A549 treated with CORT108297 at 1 μM for 4 hours (cell line): ENCODE measurements at places on chromosomes 5 and 9. TPM values are rescaled to one million over a fixed set of nuclear protein-coding genes. Genes with fewer than 3 reads are reported as not detected.

The PFN3 gene
- total RNA-seq: not detected in 5 replicates

The NR5A1 gene
- 0.03 to 0.06 TPM (median 0.03 TPM) in 4 of 5 replicates, not detected in the other for total RNA-seq

The NDOR1 gene
- 11.5 to 21.6 TPM (median 18.2 TPM) in 5 replicates for total RNA-seq

The IFNA21 gene
- not detected in 5 replicates for total RNA-seq

The ARID3C gene
- total RNA-seq: 0.15 to 0.25 TPM (median 0.24 TPM) in 4 of 5 replicates, not detected in the other

The THG1L gene
- total RNA-seq: 25.7 to 37.1 TPM (median 27.2 TPM) in 5 replicates

The C9orf50 gene
- 0.10 to 0.12 TPM in 2 of 5 replicates, not detected in the others for total RNA-seq

The DBH gene
- total RNA-seq: not detected in 5 replicates

The DENND1A gene
- total RNA-seq: 9.9 to 12.0 TPM (median 11.1 TPM) in 5 replicates

The PTPRD gene
- 0.06 to 0.34 TPM (median 0.16 TPM) in 5 replicates for total RNA-seq
